ENCODE measurements at places on chromosomes 7 and 10. TPM values are rescaled to one million over a fixed set of nuclear protein-coding genes. Genes with fewer than 3 reads are reported as not detected.
A peak's percentile ranks its signal among the peaks of the same experiment; 100 is the strongest.

GRCh38 chr7:29350351-29350750 lies 155.8 kb downstream of the CHN2 start:
- H3K27ac ChIP-seq: no peak overlapping the region
- H3K36me3 ChIP-seq: no peaks in the 10 kb centered on the region
- H3K27me3 ChIP-seq: no peaks in the 10 kb centered on the region
- no peak for DNase-seq
- no peak overlapping the region for H3K4me3 ChIP-seq

DNA sequence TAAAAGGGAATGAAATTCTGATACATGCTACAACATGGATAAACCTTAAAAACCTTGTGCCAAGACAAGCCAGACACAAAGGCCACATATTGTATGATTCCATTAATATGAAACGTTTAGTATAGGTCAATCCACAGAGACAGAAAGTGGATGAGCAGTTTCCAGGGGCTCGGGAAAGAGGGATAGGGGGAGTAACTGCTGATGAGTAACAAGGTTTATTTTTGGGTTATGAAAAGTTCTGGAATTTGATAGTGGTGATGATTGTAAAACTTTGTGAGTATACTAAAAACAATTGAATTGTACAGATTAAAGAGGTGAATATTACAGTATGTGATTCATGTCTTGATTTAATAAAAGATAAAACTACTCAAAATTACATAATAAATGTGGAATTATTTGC lies 19.1 kb upstream of the SLC13A1 start:
- no peak overlapping the region for H3K4me3 ChIP-seq
- H3K36me3 ChIP-seq: no peaks in the 10 kb centered on the region
- no peak overlapping the region for H3K27ac ChIP-seq
- no peaks in the 10 kb centered on the region for H3K4me1 ChIP-seq
- H3K27me3 ChIP-seq: no peaks in the 10 kb centered on the region

DNA sequence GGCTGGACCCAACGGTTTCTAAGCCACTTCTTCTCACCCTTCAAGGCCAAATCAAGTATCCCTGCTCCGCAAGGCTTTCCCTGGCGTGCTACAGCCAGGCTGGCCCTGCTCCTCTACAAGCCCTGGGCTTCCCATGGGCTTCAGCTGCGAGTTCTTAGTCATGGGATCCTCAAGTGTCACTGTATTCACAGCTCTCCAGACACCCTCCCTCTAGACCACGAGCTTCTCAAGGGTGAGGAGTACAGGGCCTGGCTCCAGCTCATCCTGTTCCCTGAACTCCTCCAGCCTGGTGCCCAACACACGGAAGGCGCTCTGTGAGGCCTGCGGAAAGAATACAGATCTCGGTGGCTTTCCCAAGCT lies 38.8 kb downstream of the FAM53B start:
- DNase-seq: no peak
- no peaks in the 10 kb centered on the region for H3K27me3 ChIP-seq
- no peak overlapping the region for H3K4me3 ChIP-seq
- peak overlapping the region; percentile 83 for H3K27ac ChIP-seq
- peaks cover 100% of the 10 kb centered on the region for H3K4me1 ChIP-seq

- no peak overlapping the region for H3K27ac ChIP-seq
- no peak overlapping the region for H3K4me3 ChIP-seq
Measured at GRCh38 chr10:88291289-88292184, 291.6 kb downstream of the RNLS start.

DNA sequence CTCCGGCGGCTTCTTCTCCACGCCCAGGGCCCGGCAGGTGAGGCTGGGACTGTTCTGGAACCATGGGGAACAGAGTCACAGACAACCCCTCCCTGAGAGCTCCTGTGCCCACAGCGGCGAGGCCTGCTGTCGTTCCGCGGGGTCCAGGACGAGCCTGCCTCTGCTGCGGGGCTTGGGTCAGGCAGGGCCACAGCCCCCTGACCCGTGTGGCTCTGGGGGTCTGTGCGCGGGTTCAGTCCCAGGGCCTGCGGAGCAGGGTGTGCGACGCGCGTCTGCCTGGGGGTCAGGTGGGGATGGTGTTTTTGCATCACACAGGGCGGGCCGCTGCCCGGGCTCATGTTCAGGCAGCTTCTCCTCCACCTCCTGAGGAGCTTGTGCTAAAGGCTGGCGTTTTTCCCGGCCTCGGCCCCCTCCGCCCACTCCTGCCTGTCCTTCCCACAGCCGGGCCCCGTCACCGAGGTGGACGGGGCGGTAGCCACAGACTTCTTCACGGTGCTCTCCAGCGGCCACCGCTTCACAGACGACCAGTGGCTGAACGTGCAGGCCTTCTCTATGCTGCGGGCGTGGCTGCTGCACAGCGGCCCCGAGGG lies 8.4 kb downstream of the AP5Z1 start:
- H3K4me3 ChIP-seq: no peak overlapping the region
- H3K36me3 ChIP-seq: peaks cover 80% of the 10 kb centered on the region
- no peaks in the 10 kb centered on the region for H3K4me1 ChIP-seq
- DNase-seq: no peak

- DNase-seq: no peak
- H3K36me3 ChIP-seq: peaks cover 33% of the 10 kb centered on the region
- H3K27ac ChIP-seq: peak overlapping the region; percentile 92
- no peak overlapping the region for H3K4me3 ChIP-seq
- peaks cover 45% of the 10 kb centered on the region for H3K4me1 ChIP-seq
Measured at GRCh38 chr10:100182281-100182680, 3.5 kb downstream of the ERLIN1 start.

DNA sequence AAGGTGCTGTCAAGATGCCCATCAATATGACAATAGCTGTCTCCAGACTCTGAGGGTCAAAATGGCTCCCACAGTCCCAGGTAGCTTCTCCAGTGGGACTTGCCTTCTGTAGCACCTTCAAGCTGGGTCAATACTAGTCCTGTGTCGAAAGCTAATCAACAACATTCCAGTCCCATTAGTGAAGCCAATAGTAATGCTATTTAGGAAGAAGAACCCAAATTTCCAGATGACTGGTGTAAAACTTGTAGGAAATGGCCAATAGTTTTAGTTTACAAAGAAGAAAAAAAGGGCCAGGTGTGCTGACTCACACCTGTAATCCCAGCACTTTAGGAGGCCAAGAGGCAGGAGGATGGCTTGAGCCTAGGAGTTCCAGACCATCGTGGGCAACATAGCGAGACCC lies 2.0 kb upstream of the SPOCK2 start:
- no peak overlapping the region for H3K4me3 ChIP-seq
- H3K27ac ChIP-seq: no peak overlapping the region
- H3K36me3 ChIP-seq: peaks cover 6% of the 10 kb centered on the region
- H3K27me3 ChIP-seq: peaks cover 48% of the 10 kb centered on the region
- peaks cover 30% of the 10 kb centered on the region for H3K4me1 ChIP-seq

GRCh38 chr10:1464881-1465417 lies 272.4 kb downstream of the ADARB2 start:
- H3K4me1 ChIP-seq: peaks cover 4% of the 10 kb centered on the region
- no peaks in the 10 kb centered on the region for H3K36me3 ChIP-seq
- no peaks in the 10 kb centered on the region for H3K27me3 ChIP-seq
- DNase-seq: no peak
- no peak overlapping the region for H3K27ac ChIP-seq

DNA sequence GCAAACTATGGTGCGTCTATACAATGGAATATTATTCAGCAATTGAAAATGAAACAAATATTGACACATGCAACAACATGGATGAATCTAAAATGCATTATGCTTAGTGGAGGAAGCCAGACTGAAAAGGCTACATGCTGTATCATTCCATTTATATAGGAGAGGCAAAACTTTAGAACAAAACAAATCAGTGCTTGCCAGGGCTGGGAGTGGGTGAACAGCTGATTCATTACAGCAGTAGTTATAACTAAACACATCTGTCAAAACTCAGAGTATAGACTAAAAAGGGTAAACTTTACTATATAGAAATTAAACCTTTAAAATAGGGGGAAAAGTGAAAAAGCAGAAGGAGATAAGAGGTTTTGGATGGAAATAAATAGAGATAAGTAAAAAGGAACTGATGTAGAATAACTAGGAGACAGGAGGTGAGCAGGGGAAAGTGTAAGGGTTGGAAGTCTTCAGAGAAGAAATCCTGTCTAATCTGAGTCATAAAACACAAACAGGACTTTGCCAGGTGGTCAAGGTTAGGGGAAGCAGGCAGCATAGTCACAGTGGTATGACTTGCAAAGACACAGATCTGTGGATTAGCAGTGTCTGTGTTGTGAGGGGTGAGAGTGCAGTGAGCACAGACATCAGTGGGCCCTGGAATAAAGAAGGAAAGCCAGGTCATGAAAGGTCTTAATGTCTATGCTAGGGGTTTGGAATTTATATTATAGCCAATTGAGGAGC lies 349.8 kb downstream of the PHTF2 start:
- no peak overlapping the region for H3K27ac ChIP-seq
- DNase-seq: no peak
- no peaks in the 10 kb centered on the region for H3K36me3 ChIP-seq
- H3K27me3 ChIP-seq: no peaks in the 10 kb centered on the region
- no peaks in the 10 kb centered on the region for H3K4me1 ChIP-seq

- H3K27ac ChIP-seq: no peak overlapping the region
- H3K27me3 ChIP-seq: no peaks in the 10 kb centered on the region
- H3K4me1 ChIP-seq: peaks cover 19% of the 10 kb centered on the region
- no peaks in the 10 kb centered on the region for H3K36me3 ChIP-seq
Measured at GRCh38 chr10:96642530-96642929, 55.7 kb upstream of the TM9SF3 start.

GRCh38 chr10:132770061-132771021 lies 15.6 kb downstream of the NKX6-2 start:
- peaks cover 49% of the 10 kb centered on the region for H3K36me3 ChIP-seq
- H3K4me3 ChIP-seq: no peak overlapping the region
- DNase-seq: no peak
- peaks cover 6% of the 10 kb centered on the region for H3K4me1 ChIP-seq
- no peak overlapping the region for H3K27ac ChIP-seq

DNA sequence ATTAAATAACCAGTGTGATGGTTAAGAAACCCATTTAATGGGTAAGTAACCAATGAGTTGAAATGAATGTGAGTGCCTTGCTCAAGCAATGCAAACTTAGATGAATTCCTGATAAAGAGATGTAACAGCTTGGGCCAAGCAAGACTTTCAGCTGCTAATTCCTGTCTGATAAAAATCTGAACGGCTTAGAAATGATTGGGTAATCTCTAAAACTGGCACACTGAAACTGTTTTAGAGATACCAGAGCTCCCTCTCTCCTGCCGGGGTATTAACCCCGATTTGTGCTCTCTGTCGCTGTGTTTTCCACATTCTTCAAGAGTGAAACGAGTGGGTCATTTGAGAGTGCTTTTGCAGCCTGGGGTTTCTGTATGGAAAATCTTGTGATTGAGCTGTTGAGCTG lies 534.9 kb upstream of the GALNT17 start:
- no peak for DNase-seq
- no peak overlapping the region for H3K4me3 ChIP-seq
- H3K27me3 ChIP-seq: no peaks in the 10 kb centered on the region
- H3K27ac ChIP-seq: no peak overlapping the region
- no peaks in the 10 kb centered on the region for H3K36me3 ChIP-seq

DNA sequence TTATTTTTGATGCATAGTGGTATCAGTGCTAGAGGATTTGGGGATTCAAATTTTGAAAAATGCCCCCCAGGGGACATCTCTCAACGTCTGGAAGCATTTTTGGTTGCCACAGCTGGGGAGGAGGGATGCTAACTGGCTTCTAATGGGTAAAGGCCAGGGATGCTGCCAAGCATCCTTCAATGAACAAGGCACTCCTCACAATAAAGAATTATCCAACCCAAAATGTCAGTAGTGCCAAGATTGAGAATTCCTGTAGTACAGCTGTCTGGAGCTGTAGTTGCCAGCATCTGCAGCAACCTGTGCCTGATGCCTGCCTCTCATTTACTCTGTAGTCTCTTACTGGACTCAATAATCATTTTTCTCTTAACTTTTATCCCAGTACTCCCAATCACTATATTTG lies 53.5 kb downstream of the SEPTIN7 start:
- H3K27me3 ChIP-seq: no peaks in the 10 kb centered on the region
- H3K4me1 ChIP-seq: peaks cover 43% of the 10 kb centered on the region
- no peak for DNase-seq

Gene WEE2
- total RNA-seq: not detected

Gene NCF1
- total RNA-seq: 97.4 TPM

Gene SEMA3D
- 3.1 TPM for total RNA-seq

Gene SLC18A3
- not detected for total RNA-seq

Gene LIPN
- total RNA-seq: not detected

All from stomach (tissue), 19 donors.